AG04450 (cell line): ENCODE measurements at places on chromosomes 16 and 17. TPM values are rescaled to one million over a fixed set of nuclear protein-coding genes. Genes with fewer than 3 reads are reported as not detected.

HS3ST2 gene
- polyA plus RNA-seq, result not detected in 2 replicates

CTF1 gene
- polyA plus RNA-seq, result 10.1 and 12.5 TPM in 2 replicates

CCL13 gene
- polyA plus RNA-seq, result 0.16 TPM in 1 of 2 replicates, not detected in the other

CA10 gene
- not detected in 2 replicates for polyA plus RNA-seq

TEDC2 gene
- 1.8 TPM in 2 replicates for polyA plus RNA-seq

WSCD1 gene
- polyA plus RNA-seq, result 0.12 and 0.20 TPM in 2 replicates

ZNF469 gene
- 2.2 and 3.7 TPM in 2 replicates for polyA plus RNA-seq

ST6GALNAC2 gene
- polyA plus RNA-seq, result 0.17 and 0.36 TPM in 2 replicates

PRSS53 gene
- 0.67 and 0.79 TPM in 2 replicates for polyA plus RNA-seq

DNA sequence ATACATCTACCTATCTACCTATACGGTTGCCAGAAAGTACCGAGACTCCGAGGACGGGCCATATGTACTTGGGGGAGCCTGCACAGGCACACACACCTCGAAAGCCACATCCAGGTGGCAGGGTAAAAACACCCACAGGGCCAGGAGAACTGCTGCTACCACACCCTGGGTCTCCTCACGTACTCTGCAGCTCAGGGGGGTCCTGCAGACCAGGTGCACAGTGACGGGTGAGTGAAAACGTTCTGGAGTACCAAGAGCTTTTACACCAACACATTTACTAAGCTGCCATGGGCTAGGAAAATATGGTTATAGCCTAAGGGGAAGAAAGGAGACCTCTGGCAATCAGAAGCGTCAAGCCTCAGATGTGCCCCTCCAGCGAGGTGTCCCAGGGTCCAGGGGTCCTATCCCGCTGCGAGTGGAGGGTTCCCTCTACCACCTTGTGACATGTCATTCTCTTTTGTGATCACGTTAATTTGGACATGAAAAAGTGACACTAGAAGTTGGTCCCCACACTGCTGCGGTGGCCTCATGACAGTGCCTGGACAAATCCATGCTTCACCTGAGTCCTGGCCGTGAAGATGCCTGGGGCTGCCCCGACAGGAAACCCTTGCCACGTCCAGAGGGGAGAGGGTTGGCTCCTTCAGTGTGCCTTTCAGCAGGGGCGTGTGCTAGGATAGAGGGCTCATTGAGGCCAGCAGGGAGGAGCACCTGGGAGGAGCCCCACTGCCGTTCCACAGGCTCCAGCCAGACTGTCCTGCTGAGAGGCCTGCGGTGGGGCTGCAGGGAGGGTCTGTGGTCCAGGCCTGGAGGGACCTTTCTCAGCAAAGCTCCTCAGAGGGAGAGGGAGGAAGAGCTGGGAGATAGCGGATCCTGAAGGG lies 1.8 kb downstream of the CANT1 start:
- no peak for DNase-seq

- DNase-seq, result no peak
Measured at GRCh38 chr17:44921122-44921882, 6.0 kb upstream of the GFAP start.

GRCh38 chr16:89167425-89167941 lies 4.1 kb upstream of the CDH15 start:
- peak; percentile 34 for DNase-seq

DNA sequence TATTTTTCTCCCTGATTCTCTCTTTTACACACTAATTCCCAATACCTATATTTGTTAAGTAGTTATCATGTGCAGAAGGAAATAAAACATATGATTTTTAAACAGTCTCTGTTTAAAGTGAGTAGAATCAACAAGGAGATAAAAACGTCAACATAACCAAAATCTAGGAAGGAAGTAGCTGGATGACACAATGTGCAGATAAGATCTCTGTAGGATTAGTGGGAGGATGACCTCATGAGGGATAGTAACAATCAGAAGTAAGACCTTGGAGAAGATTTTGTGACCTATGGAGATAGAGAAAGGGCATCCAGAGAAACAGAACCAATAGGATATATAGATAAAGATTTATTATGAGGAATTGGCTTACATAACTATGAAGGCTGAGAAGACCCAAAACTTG lies 262.6 kb upstream of the CDH11 start:
- no peak for DNase-seq

GRCh38 chr16:56613706-56614105 lies 5.3 kb downstream of the MT2A start:
- no peak for DNase-seq

- DNase-seq, result no peak
Measured at GRCh38 chr17:50630524-50631194, 4.0 kb upstream of the ABCC3 start.

GRCh38 chr17:63106050-63106449 lies 140.0 kb downstream of the TANC2 start:
- DNase-seq, result no peak

DNA sequence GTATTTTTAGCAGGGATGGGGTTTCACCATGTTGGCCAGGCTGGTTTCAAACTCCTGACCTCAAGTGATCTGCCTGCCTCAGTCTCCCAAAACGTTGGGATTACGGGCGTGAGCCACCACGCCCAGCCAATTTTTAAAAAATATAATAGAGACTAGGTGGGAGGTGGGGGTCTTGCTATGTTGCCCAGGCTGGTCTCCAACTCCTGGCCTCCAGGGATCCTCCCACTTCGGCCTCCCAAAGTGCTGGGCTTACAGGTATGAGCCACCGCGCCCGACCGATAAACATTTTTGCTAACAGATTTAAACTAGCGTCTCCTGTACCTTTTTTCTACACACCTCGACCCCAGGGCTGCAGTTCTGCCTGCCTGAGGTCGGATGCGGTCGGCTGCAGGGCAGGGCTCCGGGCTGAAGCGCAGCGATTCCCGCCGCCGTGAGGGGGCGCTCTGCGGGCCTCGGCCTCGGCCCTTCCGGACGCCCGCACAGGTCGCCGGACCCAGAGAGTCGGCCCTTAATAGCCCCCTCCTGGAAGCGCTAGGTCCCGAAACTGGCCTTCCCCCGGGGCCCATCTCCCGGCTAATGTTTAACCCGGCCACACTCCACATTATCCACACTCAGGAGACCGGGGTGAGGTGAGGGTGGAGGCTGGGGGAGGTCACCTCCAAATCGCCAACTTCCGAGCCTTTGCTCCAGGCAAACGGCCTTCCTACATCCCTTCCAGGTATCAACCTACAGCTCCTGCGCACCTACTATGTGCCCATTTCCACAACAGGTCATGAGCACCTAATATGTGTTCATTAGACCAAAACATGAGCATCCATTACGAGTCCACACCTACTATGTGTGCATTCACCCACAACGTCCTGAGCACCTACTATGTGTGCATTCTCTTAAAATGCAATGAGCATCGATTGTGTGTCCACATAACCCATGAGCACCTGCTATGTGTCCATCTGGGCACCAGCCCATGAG lies 2.0 kb upstream of the GLIS2 start:
- no peak for DNase-seq

- no peak for DNase-seq
Measured at GRCh38 chr17:72602517-72603419, 481.9 kb downstream of the SOX9 start.

DNA sequence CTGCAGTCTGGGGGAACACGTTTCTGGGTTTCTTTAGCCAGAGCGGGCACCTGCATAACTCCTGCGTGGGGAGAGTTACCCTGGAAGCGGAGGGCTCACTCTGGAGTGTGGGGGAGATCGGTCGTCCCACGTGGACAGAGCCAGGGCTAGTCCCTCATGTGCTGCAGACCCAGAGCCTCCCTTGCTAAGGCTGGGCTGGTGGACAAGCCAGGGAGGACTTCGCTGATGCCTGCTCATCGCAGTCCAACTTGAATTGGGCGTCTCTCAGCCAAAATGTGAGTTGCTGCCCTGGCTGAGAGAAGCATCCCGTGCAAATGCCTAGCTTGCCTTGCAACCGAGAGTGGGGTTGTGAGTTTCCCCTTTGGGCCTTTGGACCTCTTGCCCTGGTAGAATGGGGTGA lies 986 bp downstream of the CRISPLD2 start:
- DNase-seq, result no peak

DNA sequence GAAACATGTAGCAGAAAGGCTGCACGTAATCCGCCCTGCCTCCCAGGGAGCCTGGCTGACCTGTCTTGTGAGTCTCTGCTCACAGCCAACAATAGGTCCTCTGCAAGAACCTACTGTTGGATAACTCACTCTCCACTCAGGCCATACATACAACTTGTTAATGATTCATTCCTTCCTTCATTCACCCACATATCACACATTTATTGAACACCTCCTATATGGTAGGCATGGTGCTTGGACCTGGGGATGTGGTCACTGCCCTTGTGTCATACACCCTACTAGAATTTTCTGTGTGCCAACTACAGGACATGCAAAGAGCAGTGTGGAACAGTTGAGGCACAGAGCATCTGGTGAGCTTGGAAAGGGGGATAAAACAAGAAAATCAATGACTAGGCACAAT lies 28.1 kb upstream of the HNF1B start:
- DNase-seq, result no peak

DNA sequence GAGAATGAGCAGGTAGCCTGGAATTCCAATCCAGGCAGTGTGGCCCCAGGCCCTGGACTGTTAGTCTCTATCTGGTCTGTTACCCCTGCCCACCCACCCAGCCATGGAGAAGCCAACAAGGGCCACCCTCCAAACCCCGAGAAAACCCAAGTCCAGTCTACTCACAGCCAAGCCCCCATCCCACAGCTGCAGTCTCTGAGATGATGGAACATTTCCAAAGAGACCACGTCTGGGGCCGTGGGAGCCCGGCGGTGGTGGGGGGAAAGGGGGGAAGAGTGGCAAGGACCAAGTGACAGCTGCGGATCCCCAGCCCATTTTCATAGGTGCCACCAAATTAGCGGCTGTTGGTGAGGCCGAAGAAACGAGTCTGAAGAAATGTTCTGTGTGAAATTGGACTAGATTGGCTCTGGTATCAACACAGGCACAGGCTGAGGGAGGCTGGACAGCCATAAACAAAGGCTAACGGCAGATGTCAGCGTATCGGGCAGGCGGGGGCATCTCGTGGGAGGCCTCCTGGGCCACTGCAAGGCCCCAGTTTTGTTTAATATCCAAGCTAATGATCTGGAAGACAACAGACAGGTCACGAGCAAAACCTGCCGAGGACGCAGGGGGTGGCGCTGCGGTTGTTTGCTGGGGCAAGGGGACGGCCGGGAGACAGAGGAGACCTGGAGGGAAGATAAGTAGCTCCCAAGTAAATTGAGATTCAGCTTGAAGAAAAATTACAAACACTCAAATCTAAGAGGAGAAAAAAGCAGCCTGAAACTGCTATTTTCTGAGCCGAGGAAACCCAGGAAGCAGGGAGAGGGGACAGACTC lies 53.4 kb downstream of the RBFOX3 start:
- DNase-seq, result no peak

DNA sequence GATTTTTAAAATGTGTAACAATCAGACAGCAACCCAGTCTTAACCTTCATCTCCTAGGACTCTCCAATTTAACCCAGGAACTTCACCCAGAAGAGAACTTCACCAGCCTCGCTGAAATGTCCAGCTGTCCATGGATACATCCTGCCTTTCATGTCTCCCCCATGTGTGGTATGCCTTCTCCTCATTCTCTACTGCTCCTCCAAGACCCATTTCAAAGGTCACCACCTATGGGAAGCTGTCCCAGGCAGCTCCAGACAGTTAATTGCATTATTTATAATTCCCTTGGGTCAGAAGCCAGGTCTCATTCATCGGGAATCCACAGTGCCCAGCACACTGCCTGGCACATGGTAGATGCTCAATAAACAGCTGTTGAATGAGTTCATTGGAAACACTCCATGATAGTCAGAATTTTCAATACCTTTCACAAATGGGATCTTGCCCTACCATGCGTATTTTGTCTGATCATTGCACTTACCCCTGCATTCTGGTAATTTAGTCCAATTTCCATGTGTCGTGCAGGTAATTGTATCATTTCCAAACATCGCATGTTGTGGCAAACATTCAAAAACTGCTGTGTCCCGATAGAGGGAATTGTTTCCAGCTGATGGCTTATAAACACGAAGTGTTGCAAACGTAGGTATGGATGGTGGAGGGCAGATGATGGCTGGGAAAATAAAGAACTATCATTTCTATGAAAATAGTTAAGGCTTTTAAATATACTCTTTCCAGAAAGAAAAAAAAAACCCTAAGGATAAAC lies 9.0 kb downstream of the APOH start:
- no peak for DNase-seq
